ENCODE measurements at places on chromosomes 1 and 21. TPM values are rescaled to one million over a fixed set of nuclear protein-coding genes. Genes with fewer than 3 reads are reported as not detected.

MCOLN3 gene
- total RNA-seq, result 3.9 TPM

MAP3K6 gene
- 13.2 TPM for total RNA-seq

CYP4Z1 gene
- total RNA-seq, result not detected

PPFIA4 gene
- total RNA-seq, result 0.38 TPM

FBLIM1 gene
- total RNA-seq, result 31.1 TPM

ZC3H12A gene
- 41.3 TPM for total RNA-seq

SPRR2F gene
- not detected for total RNA-seq

PDPN gene
- not detected for total RNA-seq

SPRR4 gene
- total RNA-seq, result not detected

HEYL gene
- 3.5 TPM for total RNA-seq

PAQR7 gene
- 7.4 TPM for total RNA-seq

TP73 gene
- total RNA-seq, result 0.59 TPM

USP1 gene
- 32.3 TPM for total RNA-seq

C1orf226 gene
- 0.91 TPM for total RNA-seq

ARHGAP30 gene
- total RNA-seq, result 0.07 TPM

ADAM30 gene
- not detected for total RNA-seq

RASAL2 gene
- 13.8 TPM for total RNA-seq
